ENCODE measurements at places on chromosomes 11 and 22.

GRCh38 chr11:106785913-106786650 is 232.2 kb downstream of the GUCY1A2 start:
- DNase-seq, result no peak

DNA sequence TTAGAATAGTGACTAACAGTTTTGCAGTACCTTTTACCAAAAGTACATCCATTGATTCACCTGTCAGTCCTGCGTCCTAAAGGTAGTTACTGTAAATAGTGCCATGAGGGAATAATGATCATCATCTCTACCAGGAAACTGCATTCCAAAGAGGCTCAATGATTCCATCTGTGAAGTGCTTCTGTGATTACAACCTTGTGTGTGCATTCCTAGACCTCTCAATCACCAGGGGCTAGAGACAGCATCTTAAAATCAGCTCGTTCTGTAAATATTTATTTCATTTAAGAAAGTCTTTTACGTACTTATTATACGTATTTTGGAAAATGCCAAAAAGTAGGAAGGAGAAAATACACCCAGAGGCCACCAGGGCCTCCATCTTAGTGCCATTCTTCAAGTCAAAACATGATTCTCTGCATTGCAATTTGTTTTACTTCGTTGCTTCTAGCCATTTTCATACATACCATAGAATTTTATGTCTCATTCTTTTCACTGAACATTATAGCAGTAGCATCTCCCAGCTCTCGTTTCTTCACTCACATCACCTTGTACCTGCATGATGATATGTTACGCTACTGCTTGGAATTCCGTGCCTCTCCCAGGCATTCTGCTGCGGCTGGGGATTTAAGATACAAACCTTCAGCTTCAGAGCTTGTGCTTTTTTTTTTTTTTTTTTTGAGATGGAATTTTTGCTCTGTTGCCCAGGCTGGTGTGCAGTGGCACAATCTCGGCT is 117.0 kb downstream of the SEZ6L start:
- DNase-seq, result no peak

DNA sequence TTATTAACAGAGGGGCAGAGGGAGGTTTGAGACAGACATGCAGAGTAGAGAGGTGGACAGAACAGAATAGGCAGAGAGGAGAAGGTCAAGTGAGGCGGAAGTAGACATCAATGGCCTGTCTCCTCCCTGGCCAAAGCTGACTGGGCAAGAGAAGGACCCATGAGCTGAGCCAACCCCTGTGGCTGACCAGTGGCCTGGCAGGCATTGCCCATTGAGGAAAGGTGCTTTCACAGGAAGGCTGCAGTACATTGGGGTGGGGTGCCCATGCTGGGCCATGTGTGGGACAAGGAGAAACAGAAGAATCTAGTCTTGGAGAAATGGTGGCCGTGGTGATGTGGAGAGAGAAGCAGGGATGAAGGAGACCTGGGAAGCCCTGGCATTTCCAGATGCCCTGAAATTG is 76.0 kb downstream of the MYEOV start:
- no peak for DNase-seq

DNA sequence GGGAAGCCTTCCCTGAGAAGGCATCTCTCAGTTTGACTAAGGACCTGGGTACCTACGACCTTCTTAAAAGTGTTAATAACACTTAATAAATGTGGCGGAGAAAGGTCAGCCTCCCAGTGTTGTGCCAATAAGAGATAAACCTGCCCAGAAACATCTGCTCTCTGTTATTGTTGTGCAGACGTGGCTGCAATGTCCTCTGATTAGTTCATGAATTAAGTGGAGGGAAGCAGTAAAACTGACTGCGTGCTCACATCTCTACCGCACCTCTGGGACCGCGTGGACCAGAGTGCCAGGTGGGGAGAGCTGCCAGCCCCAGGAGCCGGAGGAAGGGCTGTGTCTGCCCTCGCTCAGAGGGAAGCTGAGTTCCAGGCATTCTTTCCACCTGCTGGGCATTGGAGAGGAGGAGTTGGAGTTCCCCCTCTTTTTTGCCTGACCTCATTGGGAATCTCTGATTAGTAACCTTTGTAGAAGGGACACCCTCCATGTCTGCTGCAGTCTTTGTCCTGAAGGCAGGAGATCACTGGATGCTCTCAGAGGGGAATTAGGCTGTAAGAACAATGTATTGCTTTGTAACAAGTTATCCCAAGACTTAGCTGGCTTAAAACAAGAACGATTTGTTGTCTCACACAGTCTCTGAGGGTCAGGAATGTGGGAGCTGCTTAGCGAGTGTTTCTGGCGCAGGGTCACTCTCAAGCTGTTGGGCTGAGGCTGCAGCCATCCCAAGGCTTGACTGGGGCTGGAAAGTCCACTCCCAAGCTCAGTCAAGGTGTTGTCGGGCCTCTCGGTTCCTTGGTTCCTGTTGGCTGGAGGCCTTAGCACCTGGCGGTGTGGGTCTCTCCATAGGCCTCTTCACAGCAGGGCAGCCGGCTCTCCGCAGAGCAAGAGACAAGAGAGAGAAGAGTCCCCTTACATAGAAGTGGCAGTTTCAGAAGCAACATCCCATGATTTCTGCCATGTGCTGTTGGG is 247.6 kb upstream of the TBCEL start:
- DNase-seq, result no peak

DNA sequence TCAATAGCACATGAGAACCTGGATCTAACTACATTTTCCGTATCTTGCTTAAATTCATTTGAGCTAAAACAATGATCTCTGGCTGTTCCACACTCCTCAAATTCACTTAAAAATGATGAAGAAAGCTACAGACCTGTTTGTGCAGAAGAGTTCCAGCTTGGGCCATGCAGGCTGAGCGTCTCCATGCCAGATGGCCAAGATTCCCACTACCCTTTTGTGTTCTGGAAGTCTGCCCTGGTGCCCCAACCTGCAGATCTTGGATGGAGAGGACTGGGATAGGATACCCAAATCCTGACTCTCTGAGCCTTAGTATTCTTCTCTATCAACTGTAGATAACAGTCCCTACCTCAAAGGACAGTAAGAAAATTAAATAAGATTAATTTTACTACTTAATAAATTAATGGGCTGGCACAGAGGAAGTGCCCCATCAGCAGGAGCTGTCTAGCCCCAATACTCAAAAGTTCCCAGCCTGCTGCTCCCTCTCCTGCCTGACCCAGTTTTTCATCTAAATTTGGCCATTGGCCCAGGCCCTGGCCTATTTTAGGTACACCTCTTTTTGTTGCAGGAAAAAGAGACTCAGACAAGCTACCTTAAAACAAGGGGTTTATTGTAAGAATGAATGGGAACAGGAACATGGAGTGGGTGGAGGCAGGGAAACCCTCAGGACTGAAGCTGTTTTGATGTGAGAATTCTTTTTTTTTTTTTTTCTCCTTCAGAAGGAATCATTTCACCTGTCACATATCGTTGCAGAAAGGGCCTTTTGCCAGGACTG is 81.4 kb upstream of the GRK3 start:
- DNase-seq, result no peak

DNA sequence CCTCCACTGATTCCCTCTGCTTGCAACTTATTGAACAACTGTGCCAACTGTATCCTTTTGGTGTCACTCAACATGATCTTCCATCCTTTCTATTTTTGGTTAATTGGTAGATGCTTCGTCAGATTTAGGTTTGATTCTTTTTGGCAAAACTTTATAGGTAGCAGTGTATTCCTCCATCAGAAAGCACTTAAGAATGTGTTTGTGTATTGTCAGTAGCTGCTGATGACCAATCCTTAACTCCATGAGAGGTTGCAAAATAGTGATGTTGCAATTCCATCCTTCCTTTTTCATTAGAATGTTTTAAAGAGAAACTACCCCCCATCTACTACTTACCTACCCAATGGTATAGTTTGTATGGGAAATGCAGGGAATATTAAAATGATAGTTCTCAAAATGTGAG is 22.1 kb downstream of the FAM76B start:
- DNase-seq, result no peak

- DNase-seq, result no peak
Measured at GRCh38 chr11:77322506-77322905, 21.0 kb upstream of the GDPD4 start.

DNA sequence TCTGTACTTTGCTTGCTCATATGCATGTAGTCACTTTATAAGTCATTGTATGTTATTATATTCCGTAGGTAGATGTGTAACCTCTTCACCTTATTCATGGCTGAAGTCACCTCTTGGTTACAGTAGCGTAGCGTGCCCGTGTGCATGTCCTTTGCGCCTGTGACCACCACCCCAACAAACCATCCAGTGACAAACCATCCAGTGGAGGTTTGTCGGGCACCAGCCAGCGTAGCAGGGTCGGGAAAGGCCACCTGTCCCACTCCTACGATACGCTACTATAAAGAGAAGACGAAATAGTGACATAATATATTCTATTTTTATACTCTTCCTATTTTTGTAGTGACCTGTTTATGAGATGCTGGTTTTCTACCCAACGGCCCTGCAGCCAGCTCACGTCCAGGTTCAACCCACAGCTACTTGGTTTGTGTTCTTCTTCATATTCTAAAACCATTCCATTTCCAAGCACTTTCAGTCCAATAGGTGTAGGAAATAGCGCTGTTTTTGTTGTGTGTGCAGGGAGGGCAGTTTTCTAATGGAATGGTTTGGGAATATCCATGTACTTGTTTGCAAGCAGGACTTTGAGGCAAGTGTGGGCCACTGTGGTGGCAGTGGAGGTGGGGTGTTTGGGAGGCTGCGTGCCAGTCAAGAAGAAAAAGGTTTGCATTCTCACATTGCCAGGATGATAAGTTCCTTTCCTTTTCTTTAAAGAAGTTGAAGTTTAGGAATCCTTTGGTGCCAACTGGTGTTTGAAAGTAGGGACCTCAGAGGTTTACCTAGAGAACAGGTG is 11.1 kb downstream of the CCND1 start:
- DNase-seq, result no peak

- no peak for DNase-seq
Measured at GRCh38 chr11:127392575-127392974, 392.0 kb upstream of the KIRREL3 start.

DNA sequence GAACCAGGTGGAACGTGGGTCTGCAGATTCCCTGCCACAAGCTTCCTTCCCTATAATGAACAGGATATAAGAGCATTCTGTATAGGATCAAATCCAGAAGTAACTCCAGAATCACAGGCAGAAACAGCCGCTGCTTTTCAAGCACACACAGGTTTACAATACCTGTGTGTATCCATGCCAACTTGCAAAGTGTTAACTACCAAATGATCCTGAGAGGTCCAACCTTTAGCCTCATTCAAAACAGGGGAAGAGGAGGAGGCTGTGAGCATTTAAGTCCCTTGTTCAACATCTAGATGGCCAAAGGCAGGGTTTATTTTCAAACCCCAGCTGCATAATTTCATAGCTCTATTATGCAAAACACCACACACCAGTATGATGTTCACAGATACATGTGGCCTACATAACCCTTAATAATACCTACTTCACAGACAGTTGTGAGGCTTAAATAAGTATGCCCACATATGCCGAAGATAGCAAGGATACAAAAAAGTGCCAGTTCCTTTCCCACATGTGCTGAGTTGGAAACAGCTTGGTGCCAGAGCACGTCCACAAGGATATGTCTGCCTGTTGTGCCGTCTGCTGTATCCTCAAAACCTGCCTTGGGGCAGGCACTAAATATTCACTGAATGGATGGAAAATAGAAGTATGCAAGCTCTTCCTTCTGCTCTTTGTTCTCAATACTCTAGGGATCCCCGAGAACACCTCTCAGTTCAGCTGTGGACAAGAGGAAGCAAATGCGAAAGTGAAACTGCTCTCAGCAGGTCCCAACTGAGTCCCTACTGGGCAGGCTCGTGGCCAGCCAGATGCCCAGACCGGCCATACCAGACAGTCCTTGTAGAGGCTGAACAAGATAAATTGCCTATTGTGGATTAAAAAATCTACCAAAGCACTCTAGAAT is 66.8 kb downstream of the LARGE1 start:
- peak; percentile 47 for DNase-seq

- no peak for DNase-seq
Measured at GRCh38 chr22:43172191-43172590, 14.7 kb downstream of the TTLL12 start.

- no peak for DNase-seq
Measured at GRCh38 chr11:27509908-27510307, 3.3 kb upstream of the LIN7C start.

DNA sequence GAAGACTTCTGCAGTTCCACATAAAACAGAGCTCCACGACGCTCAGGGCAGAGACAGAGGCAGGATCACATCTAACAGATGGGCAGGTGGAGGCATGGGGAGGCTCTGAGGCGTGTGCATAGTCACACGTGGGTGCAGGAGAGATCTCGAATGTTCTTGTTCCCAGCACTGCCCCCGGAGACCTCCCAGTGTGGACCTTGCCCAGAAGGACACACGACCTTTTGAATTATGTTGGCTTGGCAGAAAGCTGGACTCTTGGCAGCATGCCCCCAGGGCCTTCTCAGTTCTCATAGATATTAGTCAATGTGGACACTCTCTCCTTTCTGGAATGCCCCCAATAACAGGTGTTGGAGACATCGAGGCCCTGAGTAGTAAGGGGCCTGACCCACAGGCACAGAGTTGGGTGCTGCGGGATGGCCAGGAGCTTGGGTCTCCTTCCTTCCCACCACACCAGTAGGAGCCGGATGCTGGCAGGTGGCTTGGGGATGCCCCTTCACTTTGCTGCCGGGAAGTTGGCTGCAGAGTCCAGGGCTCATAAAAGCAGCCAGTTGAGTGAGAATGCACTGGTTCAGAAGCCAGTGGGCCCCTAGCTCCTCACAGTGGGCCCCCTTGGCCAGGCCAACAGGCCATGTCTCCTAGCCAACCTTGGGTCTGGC is 12.1 kb downstream of the MYEOV start:
- DNase-seq, result no peak

GRCh38 chr11:19666951-19667350 is 45.7 kb upstream of the NAV2 start:
- DNase-seq, result no peak

GRCh38 chr11:43996318-43996717 is 51.5 kb upstream of the ACCSL start:
- DNase-seq, result no peak

DNA sequence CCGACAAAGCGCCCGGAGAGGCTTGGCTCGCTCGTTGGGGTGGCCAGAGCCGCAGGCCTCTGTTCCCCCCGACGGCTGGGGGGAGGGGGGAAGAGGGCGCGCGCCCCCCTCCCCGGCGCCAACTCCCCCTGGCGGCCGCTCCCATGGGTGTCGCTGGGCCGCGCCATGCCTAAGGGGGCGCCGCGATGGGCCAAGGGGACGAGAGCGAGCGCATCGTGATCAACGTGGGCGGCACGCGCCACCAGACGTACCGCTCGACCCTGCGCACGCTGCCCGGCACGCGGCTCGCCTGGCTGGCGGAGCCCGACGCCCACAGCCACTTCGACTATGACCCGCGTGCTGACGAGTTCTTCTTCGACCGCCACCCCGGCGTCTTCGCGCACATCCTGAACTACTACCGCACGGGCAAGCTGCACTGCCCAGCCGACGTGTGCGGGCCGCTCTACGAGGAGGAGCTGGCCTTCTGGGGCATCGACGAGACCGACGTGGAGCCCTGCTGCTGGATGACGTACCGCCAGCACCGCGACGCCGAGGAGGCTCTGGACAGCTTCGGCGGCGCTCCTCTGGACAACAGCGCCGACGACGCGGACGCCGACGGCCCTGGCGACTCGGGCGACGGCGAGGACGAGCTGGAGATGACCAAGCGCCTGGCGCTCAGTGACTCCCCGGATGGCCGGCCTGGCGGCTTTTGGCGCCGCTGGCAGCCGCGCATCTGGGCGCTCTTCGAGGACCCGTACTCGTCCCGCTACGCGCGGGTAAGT is 1.4 kb downstream of the KCNC1 start:
- no peak for DNase-seq

- DNase-seq, result no peak
Measured at GRCh38 chr11:104093426-104094280, 57.2 kb downstream of the DDI1 start.

GRCh38 chr11:115208808-115209259 is 295.4 kb downstream of the CADM1 start:
- DNase-seq, result no peak

All from NCI-H1048 (cell line).